GM12892 (cell line): ENCODE measurements at places on chromosomes 3 and 15.

DNA sequence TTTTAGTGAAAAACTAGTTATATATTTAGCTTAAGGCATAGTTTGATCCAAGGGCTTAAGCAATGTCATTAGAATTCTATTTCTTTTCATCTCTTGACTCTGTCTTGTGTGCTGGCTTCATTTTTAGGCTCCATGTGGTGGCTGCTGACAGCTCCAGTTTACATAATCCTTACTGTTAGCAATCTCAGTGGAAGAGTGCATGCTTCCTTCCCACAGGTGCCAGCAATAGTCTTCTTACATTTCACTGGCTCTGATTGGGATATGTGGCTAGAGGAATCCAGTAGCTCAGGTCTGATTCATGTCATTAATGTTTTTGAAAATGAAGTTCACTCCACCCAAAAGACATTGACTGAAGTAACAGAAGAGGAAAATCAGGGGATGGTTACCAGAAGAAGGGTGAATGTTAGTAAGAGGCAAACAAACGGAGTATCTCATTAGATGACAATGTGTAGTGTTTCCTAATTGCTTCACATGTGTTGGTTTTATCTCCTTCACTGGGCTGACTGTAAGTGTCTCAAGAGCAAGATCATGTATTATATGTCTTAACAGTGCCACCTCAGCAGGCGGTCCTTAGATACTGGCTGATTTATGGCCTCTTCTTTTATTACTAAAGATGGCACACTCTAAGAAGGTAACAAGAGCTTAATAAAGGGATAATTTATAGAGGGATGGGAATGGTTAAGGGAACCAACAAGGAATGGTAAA lies 25.6 kb upstream of the TCF12 start:
- no peak for DNase-seq

DNA sequence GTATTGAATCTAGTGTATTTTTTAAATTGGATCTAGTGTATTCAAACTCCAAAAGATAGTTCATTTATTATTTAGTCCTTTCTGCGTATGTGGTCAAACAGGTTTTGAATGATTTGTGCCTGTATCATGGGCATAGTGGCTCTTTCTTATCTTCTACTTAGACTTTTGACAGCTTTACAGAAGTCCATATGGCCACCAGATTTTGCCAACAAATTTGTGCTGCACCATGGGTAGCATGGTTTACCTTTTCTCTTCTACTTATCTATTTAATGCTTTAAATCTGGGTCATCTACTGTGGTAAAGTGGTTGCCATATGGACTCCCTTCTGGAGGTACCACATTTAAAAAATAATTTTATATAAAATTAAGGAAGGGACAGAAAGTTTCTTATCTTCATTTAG lies 66.9 kb upstream of the CADM2 start:
- DNase-seq, result no peak

DNA sequence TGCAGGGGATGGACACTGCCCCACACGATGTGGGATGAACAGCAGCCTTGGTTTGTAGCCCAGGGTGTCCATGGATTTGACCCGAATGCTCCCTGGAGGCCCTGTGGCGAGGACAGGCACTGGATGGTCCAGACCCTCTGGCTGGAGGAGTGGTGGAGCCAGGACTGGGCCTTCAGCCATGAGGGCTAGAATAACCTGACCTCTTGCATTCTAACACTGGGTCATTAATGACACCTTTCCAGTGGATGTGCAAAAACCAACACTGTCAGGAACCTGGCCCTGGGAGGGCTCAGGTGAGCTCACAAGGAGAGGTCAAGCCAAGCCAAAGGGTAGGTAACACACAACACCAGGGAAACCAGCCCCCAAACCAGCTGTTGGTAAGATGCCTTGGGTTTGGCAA lies 51.4 kb downstream of the OXNAD1 start:
- DNase-seq, result no peak

- no peak for DNase-seq
Measured at GRCh38 chr3:172378439-172378838, 69.8 kb downstream of the GHSR start.

DNA sequence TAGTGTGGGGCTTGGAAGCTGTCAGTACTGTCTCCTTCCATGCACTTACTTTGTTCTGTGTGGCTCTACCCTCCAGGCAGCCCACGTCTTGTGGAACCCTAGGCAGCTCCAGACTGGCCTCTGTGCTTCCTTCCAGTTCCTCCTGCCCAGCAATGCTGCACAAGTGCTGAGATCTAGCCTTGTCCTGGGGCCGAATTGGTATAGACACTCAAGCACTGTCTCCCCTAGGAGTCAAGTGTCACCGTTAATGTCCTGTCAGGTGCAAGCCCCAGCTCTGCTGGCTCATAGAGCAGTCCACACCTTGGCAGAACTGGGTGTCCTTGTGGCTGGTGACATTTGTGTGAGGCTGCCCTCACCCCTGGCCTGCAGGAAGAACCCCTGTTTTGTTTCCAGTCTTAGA lies 130.1 kb downstream of the EEFSEC start:
- no peak for DNase-seq

DNA sequence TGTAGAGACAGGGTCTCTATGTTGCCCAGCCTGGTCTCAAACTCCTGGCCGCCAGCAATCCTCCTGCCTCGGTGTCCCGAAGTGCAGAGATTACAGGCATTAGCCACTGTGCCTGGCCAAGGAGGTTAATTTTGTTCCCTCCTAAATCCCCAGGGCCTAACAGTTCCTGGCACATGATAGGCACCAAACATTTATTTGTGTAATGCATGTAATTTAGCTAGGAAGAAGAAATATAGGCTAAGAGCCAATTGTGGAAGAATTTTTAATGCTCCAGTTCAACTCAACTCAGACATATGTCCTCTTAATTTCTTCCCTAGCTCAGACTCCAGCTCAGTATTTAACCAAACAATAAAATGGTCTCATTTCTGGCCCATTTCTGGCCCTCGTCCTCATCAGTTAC lies 7.7 kb upstream of the ZNF592 start:
- no peak for DNase-seq

DNA sequence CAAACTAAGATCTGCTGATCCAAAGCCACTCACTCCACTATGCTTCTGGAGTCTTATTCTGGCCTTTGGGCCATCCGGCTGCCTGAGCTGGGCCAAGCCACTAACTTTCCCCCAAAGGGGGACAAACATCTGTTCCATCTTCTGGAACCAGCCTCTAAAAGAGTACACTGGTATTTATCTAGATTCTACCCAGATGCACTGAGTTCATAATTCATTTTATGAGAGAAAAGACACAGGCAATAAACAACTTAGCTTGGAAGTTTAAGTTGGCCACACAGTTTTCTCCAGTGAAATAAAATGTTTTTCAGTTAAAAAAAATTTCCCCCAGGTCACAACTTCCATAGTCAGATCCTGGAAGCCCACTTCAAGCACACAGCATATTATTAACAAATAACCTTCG lies 80.1 kb upstream of the ARHGEF3 start:
- no peak for DNase-seq

DNA sequence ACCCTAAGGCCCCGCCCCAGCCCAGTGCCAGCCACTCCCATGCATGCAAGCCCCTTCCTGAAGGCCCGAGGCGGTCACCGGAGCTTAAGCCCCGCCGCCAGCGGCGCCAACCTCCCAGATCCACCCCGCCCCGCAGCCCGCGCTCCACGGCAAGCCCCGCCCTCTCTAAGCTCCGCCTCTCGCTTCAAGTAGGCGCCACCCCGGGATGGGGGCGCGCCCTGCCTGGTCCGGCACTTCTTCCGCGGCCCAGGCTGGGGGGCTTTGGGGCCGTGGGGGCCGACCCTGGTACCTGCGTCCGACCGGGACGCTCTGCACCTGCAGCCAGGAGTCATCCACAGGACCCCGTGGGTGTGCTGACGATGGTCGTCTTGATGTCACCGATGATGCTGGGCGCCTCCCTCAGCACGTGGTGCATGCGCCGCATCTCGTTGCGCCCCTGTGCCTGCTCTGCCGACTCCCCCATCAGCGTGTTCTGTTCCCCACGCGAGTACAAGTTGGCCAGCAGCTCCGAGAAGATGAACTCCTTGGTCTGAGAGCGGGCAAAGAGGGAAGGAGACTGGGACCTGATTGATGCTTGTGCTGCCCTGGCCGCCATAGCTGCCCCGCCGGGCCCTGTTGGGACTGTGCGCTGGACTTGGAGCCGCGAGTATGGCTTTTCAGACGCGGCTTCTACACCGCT lies 26.1 kb upstream of the CSPG4 start:
- peak; percentile 97 for DNase-seq

GRCh38 chr3:86782286-86782685 lies 208.7 kb downstream of the VGLL3 start:
- DNase-seq, result no peak

DNA sequence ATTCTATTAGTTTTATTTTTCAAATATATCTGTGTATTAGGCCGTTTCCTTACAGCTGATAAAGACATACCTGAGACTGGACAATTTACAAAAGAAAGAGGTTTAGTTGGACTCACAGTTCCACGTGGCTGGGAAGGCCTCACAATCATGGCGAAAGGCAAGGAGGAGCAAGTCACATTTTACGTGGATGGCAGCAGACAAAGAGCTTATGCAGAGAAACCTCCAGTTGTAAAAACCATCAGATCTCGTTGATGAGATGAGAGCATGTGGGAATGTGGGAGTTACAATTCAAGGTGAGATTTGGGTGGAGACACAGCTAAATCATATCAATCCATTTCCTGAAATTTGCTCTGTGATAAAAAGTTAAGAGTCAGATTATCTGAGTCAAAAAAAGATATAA lies 2.3 kb upstream of the GOLGA8A start:
- DNase-seq, result no peak

DNA sequence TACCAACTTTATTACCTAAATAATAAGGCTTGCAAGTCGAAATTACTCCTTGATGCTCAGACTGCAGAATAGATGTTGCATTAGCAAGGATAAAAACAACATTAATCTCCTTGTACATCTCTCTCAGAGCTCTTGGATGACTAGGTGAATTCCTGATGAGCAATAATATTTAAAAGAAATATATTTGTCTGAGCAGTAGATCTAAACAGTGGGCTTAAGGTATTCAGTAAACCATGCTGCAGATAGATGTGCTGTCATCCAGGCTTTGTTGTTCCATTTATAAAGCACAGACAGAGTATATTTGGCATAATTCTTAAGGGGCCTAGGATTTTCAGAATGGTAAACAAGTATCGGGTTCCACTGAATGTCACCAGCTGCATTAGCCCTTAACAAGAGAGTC lies 257.1 kb downstream of the TUSC7 start:
- no peak for DNase-seq

- no peak for DNase-seq
Measured at GRCh38 chr3:9606108-9606507, 43.2 kb upstream of the MTMR14 start.

DNA sequence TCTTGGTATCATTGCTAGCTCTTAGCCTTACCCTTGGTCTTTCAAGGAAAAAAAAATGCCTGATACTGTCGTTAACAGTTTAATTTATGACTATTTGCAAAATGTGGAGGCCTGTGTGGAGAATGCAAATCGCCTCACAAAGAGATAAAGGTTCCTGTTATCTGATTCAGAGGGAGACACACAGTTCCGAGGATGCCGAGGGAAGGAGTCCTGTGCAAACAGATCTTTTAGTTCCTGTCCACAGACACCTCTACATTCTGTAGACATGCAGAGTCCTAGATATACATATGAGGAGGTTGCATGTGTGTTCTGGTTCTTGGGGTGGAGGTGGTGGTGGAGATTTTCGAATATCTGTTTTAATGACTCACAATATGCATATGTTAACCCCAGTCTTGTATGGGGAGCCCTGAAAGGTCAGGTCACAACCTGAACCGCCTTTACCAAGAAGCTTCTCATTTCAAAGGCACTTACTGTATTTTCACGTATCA lies 5.7 kb downstream of the NR2F2 start:
- DNase-seq, result no peak

DNA sequence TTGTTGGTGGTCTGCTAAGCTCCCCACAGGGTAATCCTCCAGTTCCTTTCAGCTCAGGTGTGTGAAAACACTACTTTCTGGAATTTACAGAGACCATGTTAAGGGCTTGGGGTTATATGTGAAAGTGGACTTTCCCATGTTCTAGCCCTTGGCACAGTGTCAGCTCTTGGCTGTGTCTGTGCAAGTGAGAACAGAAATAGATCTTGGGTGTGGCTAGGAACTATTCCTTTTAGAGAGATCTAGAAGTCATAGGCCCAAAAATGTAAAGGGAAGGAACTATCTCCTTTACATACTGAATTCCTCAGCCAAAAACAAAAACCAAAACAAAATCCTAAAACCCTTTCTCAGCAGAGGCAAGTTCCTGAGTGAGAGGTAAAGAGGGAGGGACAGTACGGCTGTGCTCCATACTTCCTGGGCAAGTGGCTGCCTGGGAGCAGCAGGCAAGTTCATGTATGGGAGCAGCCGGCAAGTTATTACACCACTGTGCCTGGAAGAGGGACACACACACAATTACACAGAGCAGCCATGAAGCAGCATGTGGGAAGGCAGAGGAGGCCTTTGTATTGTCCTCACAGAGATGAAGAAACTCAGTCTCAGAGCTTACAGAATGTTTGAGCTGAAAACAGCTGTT lies 19.9 kb upstream of the C3orf62 start:
- DNase-seq, result no peak

GRCh38 chr3:69160525-69160924 lies 38.1 kb upstream of the LMOD3 start:
- DNase-seq, result no peak

DNA sequence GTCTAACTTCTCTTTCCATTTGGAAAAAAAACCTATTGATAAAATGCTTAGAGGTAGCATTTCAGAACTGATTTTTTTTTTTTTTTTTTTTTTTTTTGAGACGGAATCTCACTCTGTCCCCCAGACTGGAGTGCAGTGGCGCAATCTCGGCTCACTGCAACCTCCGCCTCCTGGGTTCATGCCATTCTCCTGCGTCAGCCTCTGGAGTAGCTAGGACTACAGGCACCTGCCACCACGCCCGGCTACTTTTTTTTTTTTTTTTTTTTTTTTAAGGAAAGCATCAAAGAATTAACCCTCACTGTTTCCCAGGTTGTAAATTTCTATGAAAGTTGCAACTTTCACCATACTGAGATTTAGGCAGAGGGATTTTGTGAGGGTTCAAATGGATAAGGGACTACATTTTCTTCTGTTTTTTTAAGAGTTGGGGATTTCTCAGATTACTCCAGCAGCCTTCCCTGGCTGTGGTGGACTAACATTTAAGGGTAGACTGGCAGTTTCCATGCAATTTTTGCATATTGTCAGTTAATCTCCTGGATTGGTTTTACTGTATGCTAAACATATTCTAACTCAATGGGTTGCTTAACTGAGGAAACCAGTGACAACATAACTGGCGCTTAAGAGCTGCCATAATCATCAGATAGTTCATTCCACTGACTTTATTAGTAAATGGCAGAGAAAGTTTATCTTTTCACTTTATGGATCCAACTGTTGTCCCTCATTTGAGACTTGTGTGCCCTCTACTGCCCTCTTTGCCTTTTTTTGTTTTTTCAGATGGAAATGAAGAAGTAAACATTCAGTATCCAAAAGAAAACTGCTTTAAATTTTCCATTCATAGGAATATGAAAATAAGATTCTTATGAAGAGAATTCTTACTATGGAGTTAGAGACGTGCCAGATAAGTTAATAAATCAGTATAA lies 93.7 kb downstream of the NPTN start:
- DNase-seq, result no peak

GRCh38 chr15:65375871-65376607 lies 1.8 kb downstream of the IGDCC3 start:
- no peak for DNase-seq

GRCh38 chr3:106765342-106765741 lies 611.9 kb upstream of the CCDC54 start:
- DNase-seq, result no peak

GRCh38 chr15:81751256-81751655 lies 294.6 kb downstream of the MEX3B start:
- no peak for DNase-seq
